Foreskin keratinocyte (primary cell): ENCODE measurements at places on chromosomes 1 and 21. TPM values are rescaled to one million over a fixed set of nuclear protein-coding genes. Genes with fewer than 3 reads are reported as not detected.
A peak's percentile ranks its signal among the peaks of the same experiment; 100 is the strongest.

COL11A1 gene
- 0.71 and 1.0 TPM in 2 replicates for total RNA-seq

DNA sequence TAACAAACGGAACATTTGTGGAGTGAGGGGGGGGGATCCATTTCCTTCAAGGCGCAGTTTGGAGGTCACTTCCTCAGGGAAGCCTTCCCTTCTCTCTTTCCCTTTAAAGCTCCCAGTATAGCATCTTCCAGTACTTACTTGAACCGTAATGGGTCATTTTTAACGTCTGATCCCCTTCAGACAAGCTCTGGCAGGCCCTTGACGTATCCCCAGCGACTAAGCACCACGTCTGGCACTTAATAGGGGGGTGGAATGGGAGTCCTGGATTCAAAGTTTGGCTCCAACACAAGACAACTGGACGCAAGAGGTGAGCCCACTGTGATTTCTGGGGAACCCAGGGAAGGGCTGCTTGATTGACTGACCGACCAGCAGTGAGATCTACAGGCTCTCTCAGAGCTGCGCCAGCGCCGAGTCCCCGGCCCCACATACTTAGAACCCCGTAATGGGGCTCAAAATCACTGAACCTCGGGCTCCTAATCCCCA, 441 bp downstream of the YARS1 start:
- DNase-seq, result peak; percentile 91

CHIA gene
- total RNA-seq, result not detected in 2 replicates

- no peak for DNase-seq
Measured at GRCh38 chr1:14167884-14168283, 430.6 kb upstream of the KAZN start.

- DNase-seq, result no peak
Measured at GRCh38 chr1:86183810-86184209, 27.2 kb upstream of the COL24A1 start.

OVAAL gene
- total RNA-seq, result not detected in 2 replicates

- DNase-seq, result no peak
Measured at GRCh38 chr1:234921266-234922062, 207.2 kb downstream of the TOMM20 start.

DNA sequence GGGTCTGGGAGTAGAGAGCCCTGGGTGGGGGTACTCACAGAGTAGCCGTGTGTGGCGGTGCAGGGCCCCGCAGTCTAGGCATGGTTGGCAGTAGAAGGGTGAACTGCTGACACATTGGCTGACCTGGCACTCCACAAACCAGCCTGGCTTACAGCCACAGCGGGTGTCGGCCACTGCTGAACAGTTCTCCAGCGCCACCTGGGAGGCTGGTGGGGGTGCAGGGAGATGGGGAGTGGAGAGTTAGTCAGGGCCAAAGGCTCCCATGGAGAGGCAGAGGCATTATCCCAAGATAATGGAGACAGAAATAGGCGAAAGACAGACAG, 1.5 kb downstream of the TNFRSF25 start:
- DNase-seq, result no peak

LGALS8 gene
- total RNA-seq, result 30.1 and 41.4 TPM in 2 replicates

DNA sequence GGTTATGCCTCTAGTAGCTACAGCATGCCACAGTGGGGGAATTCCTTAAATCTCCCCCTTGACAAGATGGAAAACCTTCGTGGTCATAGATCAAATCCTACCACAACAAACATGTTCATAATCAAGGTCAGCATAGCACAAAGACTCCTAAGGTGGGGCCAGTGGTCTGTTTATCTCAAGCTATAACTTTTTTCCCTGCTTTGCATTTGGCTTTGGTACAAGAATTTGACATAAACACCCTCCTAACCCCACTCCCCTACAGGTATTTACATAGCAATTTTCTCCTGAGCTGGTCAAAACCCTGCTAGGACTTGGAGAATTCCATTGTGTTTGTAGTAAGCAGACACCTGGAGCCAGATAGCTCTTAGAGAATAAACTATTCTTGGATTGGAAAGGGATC, 58.5 kb downstream of the HIVEP3 start:
- no peak for DNase-seq

GLIS1 gene
- not detected in 2 replicates for total RNA-seq

CR1 gene
- not detected in 2 replicates for total RNA-seq

GRCh38 chr1:179126338-179127060, 44.6 kb downstream of the TOR3A start:
- DNase-seq, result no peak

GRCh38 chr1:78651241-78651640, 1.6 kb downstream of the IFI44 start:
- DNase-seq, result no peak

TESK2 gene
- total RNA-seq, result 2.0 and 2.2 TPM in 2 replicates

- DNase-seq, result no peak
Measured at GRCh38 chr21:25359724-25360123, 247.6 kb downstream of the MRPL39 start.

MTF2 gene
- 17.5 and 18.9 TPM in 2 replicates for total RNA-seq

LGR6 gene
- total RNA-seq, result 0.21 and 0.78 TPM in 2 replicates

NTRK1 gene
- not detected in 2 replicates for total RNA-seq

DENND2C gene
- total RNA-seq, result 6.1 and 6.9 TPM in 2 replicates

DNA sequence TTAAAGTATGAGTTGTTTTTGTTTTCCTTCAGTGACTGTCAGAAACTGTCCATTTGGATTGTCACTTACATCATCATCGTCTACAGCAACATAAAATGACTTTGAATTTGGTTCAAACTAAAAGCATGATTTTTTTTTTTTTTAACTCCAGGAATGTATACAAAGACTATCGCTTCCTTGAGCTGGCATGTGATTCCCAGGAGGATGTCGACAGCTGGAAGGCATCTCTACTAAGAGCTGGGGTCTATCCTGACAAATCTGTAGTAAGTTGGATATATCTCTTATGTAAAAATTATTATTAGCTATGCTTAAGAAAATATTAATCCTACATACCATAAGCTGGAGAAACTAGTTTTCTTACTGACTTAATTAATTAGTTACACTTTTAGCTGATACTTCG, 111.9 kb upstream of the C1orf105 start:
- DNase-seq, result no peak

DNA sequence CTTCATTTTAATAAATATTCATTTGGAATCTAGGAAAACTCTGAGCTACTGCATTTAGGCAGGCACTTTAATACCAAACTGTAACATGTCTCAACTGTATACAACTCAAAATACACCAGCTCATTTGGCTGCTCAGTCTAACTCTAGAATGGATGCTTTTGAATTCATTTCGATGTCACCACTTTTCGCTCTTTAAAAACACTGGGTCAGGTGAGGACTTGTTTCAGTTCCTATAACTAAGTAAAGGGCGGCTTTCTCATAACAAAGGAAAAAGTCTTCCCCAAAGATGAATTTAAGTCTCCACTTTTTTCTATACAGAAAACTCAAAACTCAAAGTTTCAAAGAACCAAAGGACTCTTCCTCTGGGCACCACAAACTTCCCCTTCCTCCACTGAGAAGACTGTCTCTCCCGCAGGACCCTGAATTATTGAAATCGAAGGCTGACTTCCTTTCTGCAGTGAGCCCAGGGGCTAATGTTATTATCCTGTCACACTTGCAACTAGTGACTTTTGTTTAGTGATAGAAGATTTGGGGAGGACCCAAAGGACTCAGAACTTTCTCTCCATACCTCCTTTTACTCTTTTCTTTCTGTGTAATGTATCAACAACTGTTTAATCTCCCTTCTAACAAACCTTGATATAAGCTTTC, 9.7 kb upstream of the DHX9 start:
- no peak for DNase-seq

GRCh38 chr1:189350983-189351616, 1126.6 kb downstream of the BRINP3 start:
- DNase-seq, result no peak

DNA sequence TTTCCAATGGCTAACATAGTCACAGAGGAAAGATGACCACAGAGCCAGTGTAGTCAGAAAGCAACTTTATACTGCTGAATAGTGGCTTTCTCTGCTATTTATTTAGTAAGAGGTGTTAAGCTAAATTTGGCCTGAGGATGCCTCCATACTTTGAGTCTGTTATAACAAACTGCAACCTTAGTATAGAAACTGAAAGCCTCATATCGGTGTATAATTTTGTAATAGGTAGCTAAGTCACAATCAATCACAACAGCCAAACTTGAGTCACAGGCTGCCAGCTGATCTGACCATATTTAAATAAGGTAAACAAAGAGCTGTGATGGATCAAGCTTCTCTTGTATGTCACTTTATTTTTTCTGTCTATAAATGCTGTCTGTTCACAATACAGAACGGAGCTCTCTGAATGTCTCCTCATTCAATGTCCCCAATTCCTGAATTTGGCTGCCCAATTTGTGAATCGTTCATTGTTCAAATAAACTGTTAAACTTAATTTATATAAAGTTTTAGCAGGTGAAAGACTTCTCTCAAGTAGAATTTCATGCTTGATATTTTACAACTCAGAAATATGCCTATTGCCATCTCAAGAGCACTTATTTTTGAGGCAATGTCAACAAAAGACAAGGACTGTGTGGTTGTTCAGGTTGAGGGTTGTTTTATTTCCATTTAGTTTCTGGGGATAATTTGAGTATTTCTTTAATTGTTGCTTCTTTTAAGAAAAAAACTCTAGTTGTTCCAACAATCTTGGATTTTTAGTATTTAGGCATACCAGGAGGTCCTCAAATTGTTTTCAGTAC, 339.7 kb upstream of the B3GALT2 start:
- no peak for DNase-seq

FMO3 gene
- total RNA-seq, result not detected in 2 replicates

TRIM67 gene
- not detected in 2 replicates for total RNA-seq

C4BPA gene
- not detected in 2 replicates for total RNA-seq

- DNase-seq, result no peak
Measured at GRCh38 chr21:42384156-42384945, 11.5 kb downstream of the TMPRSS3 start.

RGS4 gene
- total RNA-seq, result 0.28 and 0.31 TPM in 2 replicates

GRCh38 chr1:30786264-30786991, 28.9 kb upstream of the LAPTM5 start:
- no peak for DNase-seq

DNA sequence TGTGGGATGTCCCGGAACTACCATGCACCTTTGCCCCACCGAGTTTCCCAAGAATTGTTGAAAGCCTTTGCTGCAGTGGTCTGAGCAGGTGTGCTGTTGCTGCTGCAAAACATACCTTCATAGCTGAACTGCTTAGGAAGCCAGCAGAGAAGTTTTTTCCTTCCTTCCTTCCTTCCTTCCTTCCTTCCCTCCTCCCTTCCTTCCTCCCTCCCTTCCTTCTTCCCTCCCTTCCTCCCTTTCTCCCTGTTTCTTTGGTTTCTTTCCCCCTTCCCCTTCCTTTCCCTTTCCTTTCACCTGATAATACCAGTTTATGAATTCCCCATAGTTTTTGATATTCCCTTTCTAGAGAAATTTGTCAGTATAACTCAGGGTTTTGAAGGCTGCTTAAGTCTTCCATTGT, 10.8 kb upstream of the SH3D21 start:
- DNase-seq, result no peak

- DNase-seq, result no peak
Measured at GRCh38 chr1:72324451-72324850, 42.1 kb upstream of the NEGR1 start.

- no peak for DNase-seq
Measured at GRCh38 chr1:198318085-198318484, 161.3 kb downstream of the NEK7 start.

DNA sequence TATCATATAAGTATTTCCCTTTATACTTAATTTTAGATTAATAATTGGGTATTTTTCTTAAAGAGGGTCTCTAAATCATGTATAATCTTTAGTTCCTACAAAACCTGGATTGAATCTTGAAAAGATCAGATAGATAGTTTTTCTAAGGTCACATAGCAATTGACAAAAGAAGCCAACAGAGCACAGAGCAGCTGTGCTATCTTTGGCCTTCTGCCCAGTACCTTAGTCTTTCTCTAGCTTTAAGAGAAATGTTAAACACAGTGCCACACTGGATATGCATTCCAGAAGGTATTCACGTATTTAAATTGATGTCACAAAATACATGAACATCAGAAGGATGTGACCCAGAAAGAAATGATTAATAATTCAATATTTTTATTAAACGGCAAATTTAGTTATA, 86.8 kb downstream of the C21orf91 start:
- no peak for DNase-seq

DNA sequence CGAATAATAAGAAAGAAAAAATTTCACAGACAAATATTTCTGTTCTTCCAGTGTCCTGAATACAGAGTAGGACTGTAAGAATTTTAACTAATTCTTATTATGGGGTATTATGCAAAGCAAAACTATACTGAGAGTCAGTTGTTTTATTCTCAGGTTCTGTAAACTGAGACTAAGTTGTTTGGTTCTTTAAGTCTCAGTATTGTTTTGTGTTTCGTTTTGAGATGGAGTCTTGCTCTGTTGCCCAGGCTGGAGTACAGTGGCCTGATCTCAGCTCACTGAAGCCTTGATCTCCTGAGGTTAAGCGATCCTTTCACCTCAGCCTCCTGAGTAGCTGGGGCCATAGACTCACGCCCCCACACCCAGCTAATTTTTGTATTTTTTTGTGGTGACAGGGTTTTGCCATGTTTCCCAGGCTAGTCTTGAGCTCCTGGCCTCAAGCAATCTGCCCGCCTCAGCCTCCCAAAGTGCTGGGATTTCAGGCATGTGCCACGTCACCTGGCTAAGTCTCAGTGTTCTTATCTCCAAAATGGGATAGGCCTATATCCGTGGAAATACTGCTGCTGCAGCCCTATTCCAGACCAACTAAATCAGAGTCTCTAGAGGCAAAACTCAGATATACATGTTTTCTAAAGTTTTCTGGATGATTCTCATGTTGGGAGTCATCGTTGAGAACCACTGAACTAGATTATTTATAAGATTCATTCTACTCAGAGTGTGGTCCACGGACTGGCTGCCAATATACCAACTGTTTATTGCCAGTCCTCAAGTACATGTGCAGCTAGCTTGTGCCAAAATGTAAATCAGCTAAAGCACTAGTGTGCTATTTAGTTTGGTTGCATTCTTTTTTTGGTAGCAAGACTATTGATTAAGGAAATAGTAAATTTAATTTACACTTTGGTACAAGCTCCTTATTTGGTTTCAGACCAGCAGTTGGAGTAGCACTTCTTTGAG, 116.6 kb downstream of the HS2ST1 start:
- no peak for DNase-seq

TRABD2B gene
- total RNA-seq, result 0.25 and 0.41 TPM in 2 replicates
